ENCODE measurements at places on chromosomes 6 and 20.

GRCh38 chr20:3705491-3705969 lies 6.9 kb downstream of the SIGLEC1 start:
- DNase-seq: no peak

- DNase-seq: no peak
Observed at GRCh38 chr6:135215160-135215559, 34.1 kb downstream of the MYB start.

GRCh38 chr6:134593442-134593841 lies 275.5 kb upstream of the SGK1 start:
- DNase-seq: no peak

GRCh38 chr6:140576004-140576555 lies 1201.6 kb upstream of the CITED2 start:
- no peak for DNase-seq

DNA sequence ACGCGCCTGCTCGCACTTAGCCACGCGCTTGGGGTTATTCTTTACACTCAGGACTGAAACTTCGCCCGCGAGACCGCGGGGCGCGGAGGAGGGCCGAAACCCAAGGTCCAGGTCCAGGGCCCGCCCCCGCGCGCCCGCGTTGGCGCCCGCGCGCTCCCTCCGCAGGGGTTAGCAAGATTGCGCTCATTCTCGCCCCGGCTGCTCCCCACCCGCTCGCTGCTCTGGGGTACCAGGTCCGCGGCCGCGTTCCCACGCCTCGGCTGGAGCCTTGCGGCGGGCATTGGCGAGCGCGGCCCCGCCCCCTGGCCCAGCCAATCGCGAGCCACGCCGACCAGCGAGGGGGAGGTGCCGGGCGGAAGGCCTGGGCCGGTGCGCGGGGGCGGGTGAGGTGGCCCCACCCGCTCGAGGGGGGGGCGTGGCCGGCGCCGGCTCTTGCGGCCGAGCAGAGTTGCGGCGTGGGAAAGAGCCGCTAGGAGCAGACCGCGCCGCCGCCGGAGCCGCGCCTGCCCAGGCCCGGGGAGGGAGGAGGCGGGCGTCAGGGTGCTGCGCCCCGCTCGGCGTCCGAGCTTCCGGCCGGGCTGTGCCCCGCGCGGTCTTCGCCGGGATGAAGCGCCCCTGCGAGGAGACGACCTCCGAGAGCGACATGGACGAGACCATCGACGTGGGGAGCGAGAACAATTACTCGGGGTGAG lies at the start of gene HEY2:
Gene HEY2 (plus strand): TSS at position 460 of the 692 bp plus-strand sequence. CDS start 145 bp downstream, at position 605.
- peak; percentile 99 for DNase-seq

GRCh38 chr6:110310861-110311446 lies 47.2 kb downstream of the METTL24 start:
- DNase-seq: no peak

GRCh38 chr6:156832231-156832647 lies 55.1 kb downstream of the ARID1B start:
- DNase-seq: no peak

GRCh38 chr20:39853050-39853449 lies 836.0 kb downstream of the MAFB start:
- DNase-seq: no peak

- no peak for DNase-seq
Observed at GRCh38 chr6:65113581-65113980, 593.4 kb downstream of the EYS start.

Measured in D341Med (cell line).